ENCODE measurements at places on chromosomes 12 and 14.
A peak's percentile ranks its signal among the peaks of the same experiment; 100 is the strongest.

DNA sequence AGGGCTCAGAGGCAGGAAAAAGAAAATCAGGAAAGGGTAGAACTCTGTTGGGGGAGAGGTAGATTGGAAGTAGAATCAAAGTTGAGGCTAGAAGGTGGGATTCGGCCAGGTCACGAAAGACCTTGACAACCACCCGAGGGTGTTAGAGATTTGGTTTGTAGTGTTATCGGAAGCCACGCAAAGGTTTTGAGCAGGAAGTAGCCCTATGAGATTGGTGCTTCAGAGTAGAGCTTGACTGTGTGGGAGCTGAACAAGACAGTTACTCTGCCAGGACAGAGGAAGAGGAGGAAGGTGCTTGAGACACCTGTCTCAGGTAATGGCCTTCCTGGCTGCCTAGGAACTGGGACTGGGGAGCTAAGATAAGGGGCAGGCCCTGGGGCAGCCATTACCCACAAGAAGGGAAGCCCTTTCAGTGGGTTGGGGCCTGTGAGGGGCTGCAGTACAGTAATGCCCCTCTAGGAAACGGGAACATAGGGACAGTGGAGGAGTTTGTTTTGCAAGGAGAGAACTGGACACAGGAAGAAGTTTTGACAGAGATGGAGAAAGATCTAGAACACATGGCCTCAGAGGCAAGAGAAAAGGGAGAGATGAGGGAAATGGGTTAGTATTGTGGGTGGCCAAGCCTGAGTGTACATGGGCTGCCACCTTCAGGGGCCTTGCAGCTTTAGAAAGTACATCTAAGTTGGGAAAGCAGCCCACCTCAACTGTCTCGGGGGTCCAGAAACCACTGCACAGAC is 73.5 kb downstream of the RIN3 start:
- DNase-seq: no peak

- no peak for DNase-seq
These were observed 17.8 kb downstream of the PPHLN1 start for GRCh38 chr12:42343721-42344120.

GRCh38 chr14:41608681-41609390 is 2.2 kb downstream of the LRFN5 start:
- DNase-seq: no peak

DNA sequence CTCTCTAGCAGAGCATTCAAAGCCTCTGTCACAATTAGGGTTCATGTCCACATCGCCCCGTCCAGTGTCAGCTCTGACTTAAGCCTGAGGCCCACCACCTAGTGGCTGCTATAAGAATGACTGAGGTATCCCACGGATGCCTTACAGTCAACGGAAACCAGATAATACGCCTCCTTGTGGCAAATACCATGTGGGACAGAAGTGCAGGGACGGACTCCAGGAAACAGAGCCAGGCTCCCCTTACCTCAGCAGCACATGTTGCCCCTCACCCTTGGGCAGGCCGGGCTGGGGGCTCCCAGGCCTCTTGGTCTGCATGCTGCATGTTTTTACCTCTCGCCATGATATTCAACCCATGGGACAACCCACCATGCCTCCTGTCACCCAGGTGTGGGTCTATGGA is 86.3 kb downstream of the VWF start:
- DNase-seq: peak; percentile 37

GRCh38 chr12:105480162-105480561 is 149.7 kb downstream of the C12orf75 start:
- no peak for DNase-seq

Measured in naive thymus-derived CD8-positive, alpha-beta T cell (primary cell).